Activated T-helper 1 cell treated with anti-CD3 and anti-CD28 coated beads, Interleukin-12 subunit alpha, Interleukin-12 subunit beta, Interleukin-2, Interleukin-4 antibody, amounts not matched to agents 30 ng/mL and 10 ng/mL and 1 ng/mL, durations not matched to agents 14 hours and 24 hours and 36 hours (primary cell): ENCODE measurements at places on chromosomes 13 and 19. TPM values are rescaled to one million over a fixed set of nuclear protein-coding genes. Genes with fewer than 3 reads are reported as not detected.

The TSHZ3 gene
- 1.5 and 2.0 TPM in 2 replicates for total RNA-seq

The CEACAM7 gene
- total RNA-seq, result not detected in 2 replicates

The MEDAG gene
- total RNA-seq, result not detected in 2 replicates

- DNase-seq, result no peak
Observed at GRCh38 chr13:59982631-59983382, 180.9 kb downstream of the DIAPH3 start.

- no peak for DNase-seq
Observed at GRCh38 chr19:8682931-8683330, 15.7 kb downstream of the ACTL9 start.

GRCh38 chr13:45943965-45944364 lies 92.4 kb upstream of the SIAH3 start:
- no peak for DNase-seq

DNA sequence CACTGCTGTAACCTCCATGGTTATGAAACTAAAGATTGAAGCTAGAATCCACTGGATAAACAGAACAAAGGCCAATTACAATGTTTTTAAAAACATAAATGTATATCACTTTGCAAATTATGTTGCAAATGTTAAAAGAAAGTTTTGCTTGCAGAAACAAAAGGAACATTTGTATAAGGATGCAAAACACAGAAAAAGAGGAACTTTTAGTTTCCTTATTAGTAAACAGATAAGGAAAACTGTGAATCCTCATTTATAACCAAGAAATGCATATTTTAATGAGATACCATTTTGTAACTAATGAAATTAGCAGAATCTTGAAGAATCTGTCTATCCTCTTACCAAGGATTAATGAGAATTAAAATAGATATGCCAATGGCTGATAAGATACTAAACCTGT lies 32.3 kb downstream of the LPAR6 start:
- DNase-seq, result no peak

GRCh38 chr13:46909042-46909441 lies 12.2 kb upstream of the HTR2A start:
- DNase-seq, result no peak

DNA sequence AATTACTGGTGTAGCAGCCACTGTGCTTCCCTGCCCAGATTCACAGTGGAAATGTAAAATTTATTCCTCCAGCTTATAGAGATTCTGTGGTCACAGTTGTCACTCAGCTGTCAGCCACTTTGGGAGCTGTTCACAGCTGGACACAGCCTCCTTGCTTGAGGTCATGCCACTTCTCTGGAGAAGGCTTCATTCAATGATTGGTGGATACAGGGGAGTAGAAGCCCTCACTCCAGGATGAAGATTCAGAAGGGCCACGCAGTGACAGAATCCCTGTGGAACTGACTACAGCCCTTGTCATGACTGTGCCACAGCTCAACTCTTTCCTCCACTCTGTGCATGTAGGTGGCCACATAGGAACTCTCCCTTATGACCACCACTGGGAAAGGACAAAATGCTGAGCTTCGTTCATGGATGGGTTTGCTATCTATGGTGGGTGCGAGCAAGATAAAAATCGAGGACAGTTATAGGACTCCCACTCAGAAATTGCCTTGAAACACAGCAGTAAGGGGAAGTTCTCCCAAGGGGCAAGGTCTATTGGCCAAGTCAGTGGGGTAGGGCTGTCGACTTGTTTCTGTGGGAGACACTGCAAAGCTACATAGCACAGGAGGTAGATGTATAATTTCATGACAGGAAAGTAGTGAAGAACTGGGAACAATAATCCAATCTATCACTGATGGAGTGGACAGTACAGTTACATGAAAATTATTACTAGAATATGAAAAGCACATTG lies 98.7 kb downstream of the CCNA1 start:
- DNase-seq, result no peak

DNA sequence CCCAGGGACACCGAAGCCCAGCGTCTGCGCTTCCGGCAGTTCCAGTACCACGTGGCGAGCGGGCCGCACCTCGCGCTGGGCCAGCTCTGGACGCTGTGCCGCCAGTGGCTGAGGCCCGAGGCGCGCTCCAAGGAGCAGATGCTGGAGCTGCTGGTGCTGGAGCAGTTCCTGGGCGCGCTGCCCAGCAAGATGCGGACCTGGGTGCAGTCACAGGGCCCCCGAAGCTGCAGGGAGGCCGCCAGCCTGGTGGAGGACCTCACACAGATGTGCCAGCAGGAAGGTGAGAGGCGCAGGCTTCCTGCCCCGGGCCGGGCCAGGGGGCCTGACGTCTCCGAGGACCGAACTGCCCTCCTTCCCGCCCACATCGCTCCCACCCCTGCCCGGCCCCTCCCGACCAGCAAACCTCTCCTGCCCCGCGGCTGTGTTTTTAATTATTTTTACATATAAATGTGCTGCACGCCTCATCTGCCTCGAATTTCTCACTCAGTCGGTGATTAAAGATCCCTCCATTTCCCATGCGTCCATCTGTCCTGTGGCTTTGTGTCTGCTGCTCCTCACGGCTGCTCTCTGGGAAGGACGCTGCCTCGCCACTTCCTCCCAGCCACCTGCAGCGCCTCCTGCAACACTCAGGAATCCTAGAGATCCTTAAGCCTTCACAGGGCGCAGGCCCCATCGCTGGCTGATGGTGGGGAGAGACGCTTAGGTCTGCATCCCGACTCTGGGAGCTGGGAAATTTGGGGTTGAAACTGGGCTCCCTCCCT lies 4.3 kb downstream of the ZSCAN1 start:
- DNase-seq, result no peak

GRCh38 chr19:17753976-17754375 lies 2.7 kb downstream of the FCHO1 start:
- no peak for DNase-seq

- no peak for DNase-seq
Observed at GRCh38 chr13:77533875-77534788, 1.4 kb upstream of the SCEL start.

DNA sequence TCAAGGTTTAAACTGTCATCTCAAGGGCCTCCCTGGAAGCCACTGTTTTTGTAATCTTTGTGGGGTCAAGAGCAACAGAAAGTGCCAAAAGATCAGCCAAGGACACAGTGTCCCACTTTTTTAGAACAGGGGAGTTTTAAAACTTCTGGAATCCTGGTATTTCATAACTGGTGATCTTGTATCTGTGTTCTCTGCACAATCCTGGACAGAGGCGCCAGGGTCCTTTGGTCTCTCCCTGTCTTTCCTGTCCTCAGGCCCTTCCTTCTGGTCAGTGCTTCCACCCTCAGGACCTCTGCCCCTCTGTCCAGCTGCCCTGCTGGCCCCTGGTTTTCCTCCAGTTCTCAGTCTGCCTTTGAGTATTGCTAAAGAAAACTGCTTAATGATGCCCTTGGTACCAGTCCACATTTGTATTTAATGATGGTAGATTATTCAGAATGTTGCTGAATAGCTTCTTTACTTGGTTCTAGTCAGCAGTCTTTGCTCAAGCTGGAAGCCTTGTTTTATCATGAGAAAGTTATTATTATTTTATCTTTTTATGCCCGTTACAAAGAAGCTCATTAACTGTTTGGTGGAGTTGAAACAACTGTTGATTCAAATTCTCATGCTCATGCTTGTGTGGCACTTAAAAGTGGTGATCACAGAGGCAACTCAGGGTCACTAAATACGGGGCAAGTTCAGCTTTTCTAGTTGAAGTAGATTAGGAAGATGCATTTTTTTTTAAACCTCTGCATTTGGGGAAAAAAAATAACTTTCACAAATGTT lies 47.5 kb downstream of the WASF3 start:
- no peak for DNase-seq

- DNase-seq, result no peak
Observed at GRCh38 chr19:708154-709143, at the start of gene PALM. PALM (plus strand) TSS chr19:708935; CDS start chr19:709147, 212 bp downstream.

DNA sequence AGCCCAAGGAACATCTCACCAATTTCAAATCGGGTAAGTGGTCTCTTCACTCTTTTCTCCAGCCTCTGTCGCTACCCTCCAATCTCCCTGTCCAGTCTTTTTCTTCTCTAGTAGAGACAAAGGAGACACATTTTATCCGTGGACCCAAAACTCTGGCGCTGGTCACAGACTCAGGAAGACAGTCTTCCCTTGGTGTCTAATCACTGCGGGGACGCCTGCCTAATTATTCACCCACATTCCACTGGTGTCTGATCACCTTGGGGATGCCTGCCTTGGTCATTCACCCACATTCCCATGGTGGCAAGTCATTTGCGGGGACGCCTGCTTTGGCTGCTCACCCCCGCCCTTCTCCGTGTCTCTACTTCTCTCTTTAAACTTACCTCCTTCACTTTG lies 13.8 kb upstream of the OR10H1 start:
- no peak for DNase-seq

GRCh38 chr19:23273022-23273589 lies 22.9 kb upstream of the ZNF724 start:
- DNase-seq, result no peak

DNA sequence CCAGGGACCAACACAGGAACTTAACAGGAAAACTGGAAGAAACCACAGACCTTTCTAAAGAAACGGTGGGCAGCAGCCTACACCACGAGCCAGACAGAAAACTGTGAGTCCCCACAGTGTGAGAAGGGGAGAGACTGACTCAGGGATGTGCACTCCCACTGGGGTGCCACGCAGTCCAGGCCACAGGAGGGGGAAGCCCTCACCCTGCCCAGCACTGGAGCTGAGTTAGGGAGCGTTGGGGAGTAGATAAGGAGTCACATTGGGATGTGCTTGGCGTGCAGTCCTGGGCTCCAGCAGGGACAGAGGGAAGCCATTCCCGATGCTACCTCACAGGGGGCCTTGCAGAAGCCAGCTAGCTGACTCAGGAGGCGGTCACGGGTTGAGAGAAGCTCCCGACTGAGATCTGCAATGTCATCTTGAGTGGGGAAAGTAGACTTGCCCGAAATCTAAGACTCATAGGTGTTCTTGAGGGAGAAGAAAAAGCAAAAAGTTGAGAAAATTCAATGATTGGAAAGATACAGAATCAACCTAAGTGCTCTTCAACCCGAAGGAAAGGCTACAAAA lies 17.3 kb downstream of the SIGLEC8 start:
- no peak for DNase-seq

DNA sequence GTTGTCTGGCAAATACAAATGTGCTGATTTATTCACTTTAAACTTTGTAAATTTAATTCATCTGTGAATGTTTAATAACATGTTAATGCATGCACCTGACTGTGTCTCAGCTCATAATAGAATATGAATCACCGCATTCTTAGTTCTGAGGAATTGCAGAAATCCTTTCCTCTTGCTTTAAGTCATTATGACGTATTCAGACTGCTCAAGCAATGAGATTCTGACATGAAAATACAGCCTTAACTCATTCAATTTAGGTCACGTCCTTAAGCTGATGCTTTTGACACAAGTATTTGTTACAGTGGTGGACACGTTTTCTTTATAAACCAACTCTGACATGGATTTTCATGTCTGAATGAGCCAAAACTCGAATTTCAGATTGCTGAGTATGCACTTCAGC lies 541.0 kb upstream of the KLF12 start:
- no peak for DNase-seq

- DNase-seq, result no peak
Observed at GRCh38 chr19:34363930-34364329, 1.1 kb upstream of the GPI start.

DNA sequence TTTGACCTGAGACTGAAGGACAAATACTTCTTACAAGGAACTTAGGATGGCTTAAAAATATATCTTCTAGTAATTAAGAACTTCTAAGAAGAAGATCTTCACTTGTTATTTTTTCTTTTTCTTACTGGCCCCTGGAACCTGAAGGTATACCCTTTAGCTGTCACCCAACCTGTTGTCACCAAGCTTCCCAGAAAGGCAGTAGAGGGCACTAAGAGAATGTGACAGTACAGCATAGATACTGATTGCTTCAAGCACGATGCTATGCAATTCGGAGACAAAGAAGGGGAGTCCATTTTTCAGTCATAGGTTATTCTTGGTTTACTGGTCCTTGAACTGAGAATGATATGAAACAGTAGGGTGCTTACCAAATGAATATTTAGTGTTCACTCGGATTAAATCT lies 208.3 kb upstream of the PCDH9 start:
- no peak for DNase-seq

DNA sequence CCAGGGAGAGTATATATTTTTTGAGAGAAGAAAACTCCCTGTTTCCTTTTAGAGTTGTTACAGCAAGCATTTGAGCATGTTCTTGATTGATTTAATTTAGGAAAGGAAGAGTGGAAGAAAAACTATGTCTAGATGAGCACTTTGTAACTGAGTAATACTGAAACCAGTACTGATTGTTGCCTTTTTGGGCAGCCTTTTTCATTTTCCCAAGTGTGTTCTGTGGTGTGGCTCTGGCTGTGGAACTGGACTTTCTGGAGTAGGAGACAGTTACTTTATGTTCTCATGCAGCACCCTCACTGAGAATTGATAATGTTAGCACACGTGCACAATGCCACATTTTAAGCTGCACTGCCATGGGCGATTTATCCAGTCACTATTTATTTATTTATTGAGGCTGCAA lies 211.5 kb downstream of the LMO7 start:
- no peak for DNase-seq

DNA sequence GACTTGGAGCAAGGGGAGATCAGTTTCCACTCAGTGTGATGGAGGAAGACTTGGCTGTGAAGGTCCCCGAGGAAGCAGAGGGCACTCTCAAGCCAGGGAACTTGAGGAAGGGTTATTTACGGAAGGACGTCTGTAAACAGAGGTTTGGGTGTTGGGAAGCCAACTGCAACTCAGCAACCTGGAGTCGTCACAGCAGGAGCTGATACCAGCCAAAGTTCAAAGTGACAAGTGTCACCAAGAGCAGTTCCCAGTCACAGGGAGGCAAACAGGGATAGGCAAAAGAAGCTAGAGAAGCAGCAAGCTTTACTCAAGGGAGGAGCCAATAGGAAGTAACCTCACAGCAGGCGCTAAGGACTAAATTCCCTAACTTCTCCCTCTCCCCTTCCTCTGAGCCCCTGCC lies 205.5 kb downstream of the EFNB2 start:
- no peak for DNase-seq

GRCh38 chr13:48302871-48303358 lies 636 bp upstream of the RB1 start:
- DNase-seq, result no peak

- no peak for DNase-seq
Observed at GRCh38 chr13:48477191-48477855, 55.6 kb downstream of the RCBTB2 start.

DNA sequence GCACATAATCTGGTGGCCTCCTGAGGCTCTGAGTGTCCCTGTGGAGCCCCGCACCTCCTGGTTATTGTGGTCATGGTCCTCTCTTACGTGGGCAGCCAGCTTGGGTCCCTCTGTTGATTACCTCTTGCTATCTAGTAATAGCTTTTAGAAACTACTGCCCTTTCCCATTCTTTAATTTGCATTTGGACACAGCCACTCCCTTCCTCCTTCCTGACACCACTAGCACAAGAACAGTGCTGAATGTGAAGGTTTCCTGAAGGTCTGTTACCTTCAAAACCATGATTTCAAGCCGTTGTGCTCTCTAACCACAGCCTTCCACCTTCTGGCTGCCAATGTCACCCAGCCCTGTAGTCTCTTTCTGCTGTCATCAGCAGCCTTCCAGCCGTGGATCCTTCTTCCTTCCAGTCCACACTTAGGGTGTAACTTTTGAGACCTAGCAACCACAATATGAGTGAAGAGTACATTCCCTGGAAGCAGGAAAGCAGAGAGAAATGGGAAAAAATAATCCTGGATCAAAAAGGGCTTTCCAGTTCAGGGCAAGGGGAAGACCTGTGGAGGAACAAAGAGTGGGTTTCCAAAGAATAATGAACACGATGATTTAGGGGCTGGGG lies 130.9 kb downstream of the FRY start:
- DNase-seq, result no peak

GRCh38 chr13:45142440-45143345 lies 22.4 kb downstream of the GTF2F2 start:
- no peak for DNase-seq
